ENCODE measurements at places on chromosomes 7 and 10. TPM values are rescaled to one million over a fixed set of nuclear protein-coding genes. Genes with fewer than 3 reads are reported as not detected.

- DNase-seq, result no peak
Measured at GRCh38 chr10:89649051-89649450, 4.0 kb upstream of the PANK1 start.

- DNase-seq, result no peak
Measured at GRCh38 chr10:31147210-31147608, 115.5 kb upstream of the ZNF438 start.

- no peak for DNase-seq
Measured at GRCh38 chr7:111352319-111352718, 210.0 kb downstream of the IMMP2L start.

DNA sequence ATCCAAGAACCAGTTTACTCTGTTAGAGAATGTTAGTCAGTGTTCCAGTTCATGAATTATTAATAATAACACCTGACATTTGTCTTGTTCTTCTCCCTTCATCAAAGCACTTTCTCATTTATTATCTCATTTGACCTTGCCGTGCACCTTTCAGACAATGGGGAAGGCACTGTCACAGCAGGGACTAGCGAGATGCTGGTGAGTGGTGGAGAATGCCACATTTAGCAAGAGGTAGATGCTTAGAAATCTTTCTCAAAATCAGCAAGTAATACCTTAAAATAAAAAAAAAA is 34.2 kb upstream of the XRCC2 start:
- no peak for DNase-seq

The CROT gene
- 4.0 TPM for total RNA-seq

The FGL2 gene
- not detected for total RNA-seq

DNA sequence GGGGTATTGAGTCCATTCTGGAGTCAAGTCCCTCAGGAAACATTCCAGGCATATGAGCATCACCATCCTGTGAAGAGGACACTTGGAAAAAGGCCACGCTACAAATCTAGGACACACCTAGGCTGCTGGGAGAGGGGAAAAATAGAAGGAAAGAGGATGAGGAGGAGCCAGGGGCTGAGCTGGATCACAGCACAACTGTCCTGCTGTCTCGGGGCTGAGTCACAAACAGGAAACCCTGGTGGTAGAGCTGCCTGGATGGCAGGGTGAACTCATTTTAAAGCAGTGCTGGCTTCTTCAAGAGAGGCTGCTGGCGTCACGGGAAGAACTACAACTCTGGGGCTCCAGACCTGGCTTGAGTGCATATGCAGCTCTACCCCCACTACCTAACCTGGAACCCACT is 151.5 kb downstream of the RNF216 start:
- no peak for DNase-seq

GRCh38 chr7:5094641-5095040 is 49.0 kb downstream of the RBAK start:
- no peak for DNase-seq

The MBL2 gene
- not detected for total RNA-seq

DNA sequence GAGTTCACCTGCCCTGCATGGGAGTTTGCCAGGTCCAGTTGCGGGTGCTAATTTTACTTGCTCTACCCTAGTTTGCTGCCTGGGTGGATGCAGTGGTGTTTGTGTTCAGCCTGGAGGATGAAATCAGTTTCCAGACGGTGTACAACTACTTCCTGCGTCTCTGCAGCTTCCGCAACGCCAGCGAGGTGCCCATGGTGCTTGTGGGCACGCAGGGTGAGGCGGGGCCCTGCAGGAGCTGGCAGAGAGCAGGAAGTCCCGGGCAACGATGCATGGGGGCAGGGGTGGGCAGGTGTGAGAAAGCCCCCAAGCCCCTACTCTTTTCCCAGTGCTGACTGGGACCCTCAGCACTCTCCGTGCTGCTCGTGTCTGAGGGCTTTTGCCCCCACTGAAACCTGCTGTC is 31.3 kb downstream of the AGAP3 start:
- no peak for DNase-seq

GRCh38 chr10:113978802-113979201 is 64.9 kb upstream of the ADRB1 start:
- no peak for DNase-seq

- DNase-seq, result no peak
Measured at GRCh38 chr10:17472481-17473227, 18.3 kb upstream of the ST8SIA6 start.

DNA sequence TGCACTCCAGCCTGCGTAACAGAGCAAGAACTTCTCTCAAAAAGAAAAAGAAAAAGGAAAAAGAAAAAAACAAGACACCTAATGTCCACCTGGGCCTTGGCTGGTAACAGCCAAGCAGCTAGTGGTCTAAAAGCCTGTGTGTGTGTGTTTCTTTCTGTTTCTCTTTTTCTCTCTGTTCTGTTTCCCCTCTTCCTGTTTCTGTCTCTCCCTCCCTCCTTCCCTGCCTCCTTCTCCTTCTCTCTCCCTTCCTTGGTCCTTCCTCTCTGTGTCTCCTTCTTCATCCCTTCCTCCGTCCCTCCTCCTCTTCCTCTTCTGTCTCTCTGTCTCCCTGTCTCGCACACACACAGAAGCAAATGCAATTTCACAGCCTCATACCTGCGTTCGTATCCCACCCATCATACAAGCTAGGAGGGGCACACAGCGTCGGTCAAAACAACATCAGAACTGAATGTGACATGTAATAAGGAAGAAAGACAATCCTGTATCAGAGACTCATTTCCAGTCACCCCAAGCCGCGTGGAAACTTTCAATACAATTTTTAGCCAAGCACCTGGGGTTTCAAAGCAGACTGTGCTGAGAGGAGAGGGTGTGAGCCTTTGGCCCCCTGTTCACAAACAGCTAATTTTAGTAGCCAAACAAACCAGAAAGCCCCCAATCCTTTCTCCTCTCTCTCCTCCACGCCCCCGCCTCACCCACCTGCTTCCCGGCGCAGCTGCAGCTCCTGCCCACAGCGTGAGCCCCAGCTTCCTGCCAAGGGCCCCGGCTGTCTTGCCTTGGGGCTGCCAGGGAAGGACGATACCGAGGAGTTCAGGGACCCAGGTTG is 50.2 kb upstream of the GNA12 start:
- no peak for DNase-seq

The LLCFC1 gene
- total RNA-seq, result not detected

The POM121L12 gene
- not detected for total RNA-seq

The GPC2 gene
- total RNA-seq, result 63.0 TPM

The HERPUD2 gene
- 16.2 TPM for total RNA-seq
